Bronchial epithelial cell (primary cell): ENCODE measurements at places on chromosomes 1 and 21.

- no peak for DNase-seq
Measured at GRCh38 chr1:14739082-14739832, 140.8 kb downstream of the KAZN start.

DNA sequence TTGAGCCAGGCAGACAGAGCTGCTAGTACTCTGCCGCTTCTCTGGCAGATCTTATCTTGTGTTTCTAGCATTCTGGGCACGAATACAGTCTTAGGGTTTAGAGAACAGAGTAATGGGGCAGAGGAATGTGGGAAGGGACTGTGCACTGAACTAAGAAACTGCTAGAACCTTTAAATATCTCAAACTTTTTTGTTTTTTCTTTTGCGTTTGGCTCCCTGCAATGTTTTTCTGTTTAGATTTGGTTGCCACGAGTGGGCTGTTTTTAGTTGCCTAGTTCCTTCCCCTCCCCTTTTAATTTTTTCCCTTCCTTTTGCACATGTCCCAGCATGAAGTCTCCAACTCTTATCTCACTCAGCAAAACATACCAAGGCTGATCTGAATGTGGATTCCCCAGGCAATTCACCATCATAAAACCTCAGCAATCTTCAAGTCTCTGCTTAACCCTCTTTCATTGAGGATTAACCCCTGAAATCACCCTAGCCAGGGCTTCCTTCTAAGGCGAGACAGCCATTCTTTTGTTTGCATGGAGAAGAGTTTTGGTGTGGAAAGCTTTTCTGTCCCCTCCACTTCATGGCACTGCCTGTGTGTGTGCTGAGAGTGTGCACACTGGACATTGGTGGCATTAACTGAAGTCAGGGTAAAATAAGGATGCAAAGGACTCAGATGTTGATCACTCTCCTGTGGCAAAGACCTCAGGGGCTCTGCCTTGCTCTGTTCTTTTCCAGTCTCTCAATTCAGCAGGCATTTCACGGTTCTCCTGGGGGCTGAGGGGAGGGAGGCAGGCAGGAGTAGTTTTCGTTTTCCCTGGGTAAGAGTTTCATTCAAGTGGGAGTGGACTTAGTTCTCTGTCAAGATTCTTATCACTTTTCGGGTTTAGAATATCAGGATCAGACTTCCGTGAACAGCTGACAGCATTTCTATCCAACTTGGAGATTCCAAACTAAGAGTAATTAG is 2.8 kb upstream of the ATF3 start:
- DNase-seq = peak; percentile 89

- DNase-seq = no peak
Measured at GRCh38 chr1:114892194-114892918, 37.7 kb downstream of the SYCP1 start.

DNA sequence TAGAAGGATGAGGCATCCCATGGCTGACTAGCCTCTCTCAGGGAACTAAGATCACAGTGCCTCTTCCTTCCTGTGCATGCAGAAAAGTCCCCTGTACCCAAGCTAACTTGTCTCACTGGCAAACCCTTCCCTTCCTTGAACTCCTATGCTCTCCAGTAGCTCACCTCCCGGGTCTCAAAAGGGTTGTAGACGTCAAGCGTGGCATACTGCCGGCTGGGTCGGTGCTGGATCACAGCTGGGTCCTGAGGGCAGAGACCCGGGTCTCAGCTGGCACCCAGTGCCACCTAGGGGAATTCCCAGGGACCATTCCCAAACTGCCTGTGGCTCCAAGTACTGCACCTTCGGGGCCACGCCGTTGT is 688 bp downstream of the SCAMP3 start:
- no peak for DNase-seq

DNA sequence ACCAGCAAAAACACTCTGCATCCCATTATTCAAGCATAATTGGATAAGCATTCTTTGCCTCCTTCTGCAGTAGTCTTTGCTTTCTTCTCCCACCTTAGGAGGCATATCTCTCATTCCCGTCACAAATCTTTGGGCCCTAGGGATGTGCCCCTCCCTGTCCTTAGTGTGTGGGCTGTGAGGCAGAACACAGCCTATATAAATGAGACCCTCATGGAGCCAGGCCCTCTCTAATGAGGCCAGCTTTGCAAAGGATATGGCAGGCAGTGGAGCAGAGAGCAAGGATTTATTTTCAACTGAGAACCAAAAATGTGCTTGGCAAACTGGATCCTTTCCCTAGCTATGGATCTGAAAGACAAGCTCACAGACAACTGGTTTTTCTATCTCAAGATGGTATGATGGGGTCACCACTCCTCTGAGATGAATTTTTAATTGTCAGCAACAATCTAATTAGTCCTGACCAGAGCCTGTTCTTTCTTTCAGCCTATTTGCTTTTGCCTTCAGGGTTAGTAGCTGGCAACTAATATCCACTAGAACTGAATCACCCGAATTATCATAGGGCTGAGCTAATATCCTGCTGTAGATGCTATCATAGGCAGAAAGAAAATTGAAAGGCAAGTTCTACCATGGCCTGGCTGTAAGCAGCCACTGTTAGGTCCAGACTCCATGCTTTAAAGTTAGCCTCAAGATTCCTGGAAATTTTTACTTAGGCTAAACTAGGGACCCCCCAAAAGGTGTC is 134.2 kb downstream of the SYT2 start:
- DNase-seq = peak; percentile 84

GRCh38 chr1:7341145-7341905 is 429.8 kb upstream of the VAMP3 start:
- DNase-seq = no peak

DNA sequence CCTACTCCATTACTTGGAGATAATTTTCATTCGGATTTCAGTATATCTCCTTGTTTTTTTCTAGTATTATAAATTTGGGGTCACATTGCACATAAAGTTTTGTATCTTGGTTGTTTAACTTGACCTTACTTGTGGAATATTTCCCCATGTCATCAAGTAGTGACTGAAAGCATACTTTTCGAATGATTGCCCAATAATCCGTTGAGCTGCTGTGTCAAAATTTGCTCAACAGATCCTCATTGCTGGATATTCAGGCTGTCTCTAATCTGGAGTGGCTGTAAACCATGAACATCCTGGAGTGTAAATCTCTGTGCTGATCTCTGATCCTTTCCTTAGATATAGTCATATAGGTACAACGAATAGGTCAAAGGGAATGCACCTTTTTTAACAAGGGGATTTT is 4.9 kb downstream of the NIPAL3 start:
- no peak for DNase-seq

DNA sequence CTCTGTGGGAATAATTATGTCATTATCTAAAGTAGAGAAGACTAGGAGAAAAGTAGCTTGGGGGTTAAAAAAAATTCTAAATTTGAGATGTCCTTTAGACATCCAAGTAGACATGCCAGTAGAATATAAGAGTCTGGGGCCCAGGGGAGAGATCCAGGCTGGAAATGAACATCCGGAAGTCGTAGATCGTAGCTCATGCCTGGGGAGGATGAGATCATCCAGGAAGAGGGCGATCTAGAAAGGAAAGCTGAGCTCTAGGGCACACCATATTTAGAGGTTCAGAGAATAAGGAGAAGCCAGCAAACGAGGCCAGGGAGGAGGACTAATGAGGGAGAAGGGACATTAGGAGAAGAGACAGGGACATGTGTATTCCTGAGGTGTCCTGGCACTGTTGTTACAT is 12.2 kb downstream of the NGF start:
- DNase-seq = no peak

GRCh38 chr1:148353461-148354283 is 129.4 kb downstream of the PPIAL4G start:
- peak; percentile 83 for DNase-seq

DNA sequence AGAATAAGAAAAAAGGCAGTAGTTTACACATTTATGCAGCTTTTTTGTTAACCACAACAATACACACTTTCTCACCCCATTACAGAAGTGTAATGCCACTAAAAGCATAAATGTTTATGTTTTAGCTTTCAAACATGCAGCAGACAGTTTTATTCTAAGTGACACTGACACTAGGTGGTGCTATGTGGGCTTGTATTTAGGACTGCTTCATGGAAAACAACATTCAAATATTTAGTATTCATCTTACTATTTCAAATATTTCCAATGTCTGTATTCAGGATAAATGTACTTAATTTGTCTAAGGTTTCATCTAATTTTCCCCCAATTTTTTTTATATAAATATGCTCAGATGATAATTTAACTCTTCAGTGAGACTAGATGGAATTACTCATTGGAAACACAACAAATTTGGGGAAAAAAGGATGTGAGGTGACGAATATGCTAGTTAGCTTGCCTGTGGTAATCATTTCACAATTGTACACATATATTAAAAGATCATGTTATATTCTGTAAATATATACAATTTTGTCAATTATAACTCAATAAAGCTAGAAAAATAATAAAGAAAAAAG is 71.4 kb downstream of the USP1 start:
- DNase-seq = peak; percentile 50

DNA sequence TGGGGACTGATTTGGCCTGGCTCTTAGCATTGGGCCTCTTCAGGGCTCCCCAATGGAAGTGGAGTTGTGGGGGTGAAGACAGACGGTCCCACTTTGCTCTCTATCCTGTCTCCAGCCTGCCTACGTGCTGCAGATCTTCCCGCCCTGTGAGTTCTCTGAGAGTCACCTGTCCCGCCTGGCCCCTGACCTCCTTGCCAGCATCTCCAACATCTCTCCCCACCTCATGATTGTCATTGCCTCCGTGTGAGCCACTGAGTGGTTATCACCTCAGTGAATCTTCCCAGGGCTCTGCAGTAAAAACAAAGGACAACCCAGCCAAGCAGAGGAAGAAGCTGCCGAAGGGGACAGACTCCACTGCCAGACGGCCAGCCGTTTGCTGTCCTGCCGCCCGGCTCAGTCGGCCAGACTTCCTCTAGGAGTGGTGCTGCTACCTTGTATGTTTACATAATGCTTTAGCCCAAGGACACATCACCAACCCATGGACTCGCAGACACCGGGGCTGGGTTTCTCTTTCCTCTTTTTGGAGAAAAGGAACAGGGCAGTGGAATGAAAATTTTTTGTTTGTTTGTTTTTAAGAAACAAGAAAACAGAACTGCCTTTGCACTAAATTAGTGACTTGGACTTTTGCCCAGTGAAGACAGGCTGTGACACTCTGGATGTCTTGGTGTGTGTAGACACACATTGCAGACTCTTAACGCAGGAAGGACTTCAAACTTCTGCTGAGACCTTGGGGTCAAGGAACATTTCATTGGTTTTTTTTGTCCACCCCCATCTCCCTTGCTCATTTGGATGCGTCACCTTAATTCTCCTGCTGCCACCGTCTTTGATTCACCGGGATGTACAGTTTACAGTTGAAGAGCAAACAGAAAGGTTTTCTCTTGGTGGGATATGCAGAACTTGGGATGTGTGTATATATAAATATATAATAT is 36.5 kb downstream of the ZBTB17 start:
- peak; percentile 31 for DNase-seq

DNA sequence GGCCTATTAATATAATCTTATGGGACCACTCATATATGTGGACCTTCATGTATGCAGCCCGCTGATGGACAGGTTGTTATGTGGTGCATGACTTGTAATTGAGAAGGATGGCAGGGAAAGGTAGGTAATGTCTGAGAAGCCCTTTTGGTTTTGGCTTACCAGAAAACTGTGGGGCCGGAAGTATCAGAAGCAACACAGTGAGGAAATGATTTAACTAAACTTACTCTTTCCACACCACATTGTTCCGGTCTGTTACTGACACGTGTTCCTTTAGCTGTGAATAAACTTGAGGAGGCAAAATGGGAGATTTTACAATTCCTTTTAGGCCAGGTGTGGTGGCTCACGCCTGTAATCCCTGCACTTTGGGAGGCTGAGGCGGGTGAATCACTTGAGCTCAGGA is 32.4 kb downstream of the KIF1B start:
- no peak for DNase-seq

- DNase-seq = no peak
Measured at GRCh38 chr1:68128820-68129219, 78.4 kb upstream of the DIRAS3 start.

GRCh38 chr21:45747802-45748445 is 104.4 kb downstream of the PCBP3 start:
- peak; percentile 19 for DNase-seq

GRCh38 chr1:16207318-16208269 is 4.9 kb downstream of the ARHGEF19 start:
- DNase-seq = no peak

DNA sequence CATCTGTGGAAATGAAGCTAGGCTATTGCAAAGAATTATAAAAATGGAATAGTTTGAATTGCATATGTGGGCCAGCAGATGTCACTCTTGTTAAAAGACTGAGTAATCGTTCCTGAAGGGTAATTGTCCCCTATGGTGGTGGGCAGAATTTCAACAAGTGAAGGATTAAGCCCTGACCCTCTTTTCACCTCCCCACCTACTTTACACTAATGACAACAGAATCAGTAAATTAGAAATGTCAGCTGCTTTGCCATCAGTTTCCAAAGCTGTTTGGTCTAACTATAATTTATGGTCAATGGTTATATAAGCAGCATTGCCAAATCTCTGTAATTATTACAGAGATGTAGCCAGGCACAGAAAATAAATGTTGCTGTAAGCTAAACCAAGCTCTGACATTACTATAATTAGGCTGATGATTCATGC is 898.6 kb downstream of the AMY1C start:
- DNase-seq = peak; percentile 6

DNA sequence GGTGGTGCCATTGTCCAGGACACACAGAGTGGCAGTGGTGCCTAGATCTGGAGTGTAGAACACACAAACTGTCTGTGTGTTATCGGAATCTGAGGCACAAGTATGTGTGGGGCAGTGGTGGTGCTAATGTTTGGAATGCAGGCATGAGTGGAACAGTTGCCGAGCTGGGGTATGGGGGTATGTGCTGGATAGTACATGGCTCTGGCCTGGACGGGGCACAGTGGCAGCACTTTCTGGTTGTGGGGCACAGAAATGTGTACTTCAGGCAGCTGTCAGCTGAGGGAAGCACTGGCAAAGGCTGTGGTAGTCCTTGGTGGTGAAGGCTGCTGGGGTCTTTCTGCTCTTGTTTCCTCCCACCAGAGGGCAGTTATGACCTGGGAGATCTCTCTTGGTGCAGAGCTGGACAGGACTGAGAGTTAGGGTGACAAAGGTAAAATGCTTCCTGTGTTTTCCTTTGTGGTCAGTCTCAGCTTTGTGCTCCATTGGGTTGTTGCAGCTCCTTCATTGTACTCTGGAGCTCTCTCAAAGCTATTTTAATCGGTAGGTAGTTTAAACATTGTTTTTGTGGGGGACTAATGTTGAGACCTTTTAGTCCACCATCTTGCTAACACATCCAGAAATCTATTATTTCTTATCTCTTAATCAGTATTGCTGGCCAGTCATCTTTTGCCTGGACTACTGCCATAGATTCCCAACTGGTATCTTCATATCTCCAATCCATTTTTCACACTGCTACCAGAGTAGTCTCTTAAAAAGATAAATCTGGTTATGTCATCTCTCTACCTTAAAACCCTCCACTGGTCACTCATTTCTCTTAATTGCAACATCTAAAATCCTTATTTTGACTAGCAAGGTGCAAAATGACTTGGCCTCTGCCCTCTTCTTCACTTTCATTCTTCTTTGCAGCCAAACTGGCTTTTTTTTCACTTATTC is 83.9 kb upstream of the NBPF4 start:
- no peak for DNase-seq

- DNase-seq = peak; percentile 48
Measured at GRCh38 chr21:44024887-44025353, 12.8 kb downstream of the TRAPPC10 start.

- no peak for DNase-seq
Measured at GRCh38 chr21:45875416-45875760, 106.2 kb upstream of the COL6A1 start.

GRCh38 chr1:94602316-94602715 is 60.8 kb upstream of the F3 start:
- peak; percentile 70 for DNase-seq

GRCh38 chr1:232017057-232017456 is 390.5 kb downstream of the DISC1 start:
- no peak for DNase-seq

GRCh38 chr1:97820470-97821188 is 100.2 kb downstream of the DPYD start:
- peak; percentile 43 for DNase-seq
